ENCODE measurements at places on chromosomes 4 and X.

- DNase-seq = no peak
Observed at GRCh38 chr4:130163701-130164100, 1067.7 kb downstream of the C4orf33 start.

DNA sequence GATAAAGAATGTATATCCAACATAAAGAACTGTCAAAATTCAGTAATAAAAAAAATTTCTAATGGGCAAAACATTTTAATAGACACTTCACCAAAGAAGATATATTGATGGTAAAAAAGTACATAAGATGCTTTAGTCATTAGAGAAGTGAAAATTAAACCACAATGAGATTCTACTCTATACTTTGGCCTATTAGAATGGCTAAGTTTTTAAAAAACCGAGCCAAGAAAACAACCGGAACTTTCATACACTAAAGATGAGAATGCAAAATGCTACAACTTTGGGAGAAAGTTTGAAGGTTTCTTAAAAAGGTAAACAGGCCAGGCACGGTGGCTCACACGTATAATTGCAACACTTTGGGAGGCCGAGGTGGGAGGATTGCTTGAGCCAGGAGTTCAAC lies 20.8 kb downstream of the CNOT6L start:
- no peak for DNase-seq

GRCh38 chr4:150682126-150682525 lies 100.2 kb downstream of the MAB21L2 start:
- no peak for DNase-seq

- DNase-seq = no peak
Observed at GRCh38 chrX:12824944-12825343, 33.7 kb downstream of the PRPS2 start.

GRCh38 chrX:17818726-17819125 lies 42.4 kb downstream of the RAI2 start:
- DNase-seq = no peak

- no peak for DNase-seq
Observed at GRCh38 chr4:93461541-93461940, 367.0 kb upstream of the ATOH1 start.

- peak; percentile 86 for DNase-seq
Observed at GRCh38 chrX:9611436-9612145, 146.7 kb downstream of the TBL1X start.

- DNase-seq = peak; percentile 90
Observed at GRCh38 chr4:6916587-6917460, 7.2 kb downstream of the TBC1D14 start.

DNA sequence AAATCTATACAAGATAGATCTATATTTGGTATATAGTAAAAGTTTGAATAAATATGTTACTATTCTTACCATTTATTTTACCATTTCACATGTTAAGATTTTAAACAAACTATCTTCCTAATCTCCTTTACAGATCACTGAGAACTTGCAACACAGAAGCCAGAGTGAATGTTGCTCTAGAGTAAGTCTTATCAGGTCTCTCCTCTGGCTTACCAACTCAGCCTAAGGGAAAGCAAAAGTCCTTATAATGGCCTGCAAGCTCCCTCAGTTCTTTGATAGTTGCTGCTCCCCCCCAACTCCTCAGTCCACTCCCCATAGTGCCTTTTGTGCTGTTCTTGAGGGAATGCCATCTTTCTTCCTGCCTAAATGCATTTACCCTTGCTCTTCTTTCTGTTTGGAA lies 25.7 kb upstream of the SLC7A11 start:
- DNase-seq = no peak

DNA sequence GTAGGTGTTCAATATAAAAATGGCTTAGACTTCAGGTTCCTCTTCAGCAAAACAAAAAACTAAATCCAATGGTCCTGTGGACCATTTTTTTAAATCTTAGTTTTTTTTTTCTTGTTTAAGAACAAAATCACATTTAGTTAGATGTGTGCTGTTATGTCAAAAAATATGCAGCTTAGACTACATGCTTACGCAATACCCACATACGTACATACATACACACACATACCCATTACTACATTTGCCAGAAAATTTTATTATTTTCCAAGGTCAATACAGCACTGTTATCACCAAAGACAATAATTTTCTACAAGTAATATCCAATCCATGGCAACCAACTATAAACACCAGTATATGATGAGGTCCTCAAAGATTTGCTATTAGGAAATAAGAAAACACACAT lies 144.1 kb downstream of the PDGFC start:
- DNase-seq = no peak

GRCh38 chr4:100581337-100581736 lies 63.5 kb upstream of the EMCN start:
- no peak for DNase-seq

- peak; percentile 10 for DNase-seq
Observed at GRCh38 chr4:25767877-25768725, 94.7 kb downstream of the SEL1L3 start.

DNA sequence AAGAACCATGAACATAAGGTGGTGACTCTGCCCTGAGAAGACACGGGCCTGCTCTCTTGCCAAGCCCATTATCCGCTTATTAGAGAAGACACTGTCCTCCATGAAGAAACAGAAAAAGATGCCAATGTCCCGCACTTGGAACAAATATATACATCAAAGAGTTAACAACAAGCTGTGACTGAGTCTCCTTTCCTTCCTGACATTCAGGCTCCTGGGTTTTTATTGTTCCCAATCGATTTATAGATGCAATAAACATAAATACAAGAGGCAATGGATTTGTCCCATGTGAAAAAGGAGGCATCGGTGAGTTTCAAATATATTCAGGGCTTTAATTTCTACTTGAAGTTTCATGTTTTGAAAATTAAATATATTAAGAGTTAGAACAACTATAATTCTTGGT lies 169.2 kb upstream of the CPEB2 start:
- no peak for DNase-seq

GRCh38 chr4:110970642-110971041 lies 347.8 kb upstream of the PITX2 start:
- no peak for DNase-seq

DNA sequence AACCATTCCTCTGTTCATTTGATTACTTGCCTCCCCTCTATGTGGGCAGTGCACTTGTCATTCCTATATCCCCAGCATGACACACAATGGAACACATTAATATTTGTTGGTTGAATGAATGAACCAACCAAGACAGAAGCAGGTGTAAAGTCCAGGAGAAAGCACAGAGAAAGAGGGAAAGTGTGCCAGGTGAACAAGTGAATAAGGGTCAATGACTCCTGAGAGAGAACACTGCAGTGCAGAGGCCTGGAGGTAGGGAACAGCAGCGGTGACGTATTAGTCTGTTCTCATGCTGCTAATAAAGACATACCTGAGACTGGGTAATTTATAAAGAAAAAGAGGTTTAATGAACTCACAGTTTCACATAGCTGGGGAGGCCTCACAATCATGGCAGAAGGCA lies 53.1 kb downstream of the USP46 start:
- no peak for DNase-seq

- DNase-seq = no peak
Observed at GRCh38 chr4:60953826-60954225, 246.3 kb upstream of the ADGRL3 start.

GRCh38 chr4:2794486-2795299 lies 1.8 kb downstream of the SH3BP2 start:
- DNase-seq = no peak

- DNase-seq = no peak
Observed at GRCh38 chr4:167890226-167890625, 202.1 kb upstream of the ANXA10 start.

DNA sequence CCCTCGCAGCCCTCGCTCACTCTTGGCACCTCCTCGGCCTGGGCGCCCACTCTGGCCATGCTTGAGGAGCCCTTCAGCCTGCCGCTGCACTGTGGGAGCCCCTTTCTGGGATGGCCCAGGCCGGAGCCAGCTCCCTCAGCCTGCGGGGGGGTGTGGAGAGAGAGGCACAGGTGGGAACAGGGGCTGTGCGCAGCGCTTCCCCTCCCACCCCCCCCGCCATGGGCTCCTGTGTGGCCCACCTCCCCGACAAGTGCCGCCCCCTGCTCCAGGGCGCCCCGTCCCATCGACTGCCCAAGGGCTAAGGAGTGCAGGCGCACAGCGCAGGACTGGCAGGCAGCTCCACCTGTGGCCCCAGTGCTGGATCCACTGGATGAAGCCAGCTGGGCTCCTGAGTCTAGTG lies 220.2 kb downstream of the STPG2 start:
- DNase-seq = no peak

DNA sequence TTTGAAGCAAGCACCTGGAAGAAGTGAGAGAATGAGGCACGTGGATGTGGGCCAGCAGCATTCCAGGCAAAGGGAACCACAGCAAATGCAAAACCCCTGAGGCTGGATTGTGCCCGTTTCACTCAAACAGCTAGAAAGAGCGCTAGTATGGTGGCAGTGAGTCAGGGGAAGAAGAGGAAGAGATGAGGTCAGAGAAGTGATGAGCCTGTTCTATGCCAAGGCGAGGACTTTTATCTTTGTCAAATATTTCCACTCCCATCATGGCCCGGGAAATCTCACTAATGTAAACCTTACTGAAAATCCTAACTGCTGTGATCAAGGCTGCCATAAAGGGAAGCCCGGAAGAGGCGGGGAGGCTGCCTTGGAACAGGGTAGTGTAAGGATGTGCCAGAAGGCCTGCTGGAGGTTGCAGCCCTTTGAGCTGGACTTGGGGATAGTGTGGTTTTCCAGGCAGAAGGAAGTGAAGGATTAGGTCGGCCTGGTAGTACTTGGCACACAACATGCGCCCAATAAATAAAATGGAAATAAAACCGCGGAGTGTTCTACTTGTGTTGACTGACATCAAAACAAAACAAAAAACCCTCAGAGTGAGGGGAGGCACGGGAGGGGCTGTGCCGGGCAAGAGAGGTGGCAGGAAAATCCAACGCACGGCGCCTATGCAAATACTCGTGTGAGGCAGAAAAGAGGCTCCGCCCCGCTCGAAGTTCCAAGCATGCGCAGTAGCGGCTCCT lies 1.2 kb upstream of the CDK16 start:
- no peak for DNase-seq

GRCh38 chr4:6465955-6466354 lies 6.5 kb downstream of the PPP2R2C start:
- DNase-seq = no peak

GRCh38 chrX:133922390-133922771 lies 63.0 kb downstream of the GPC3 start:
- DNase-seq = peak; percentile 79

GRCh38 chr4:74109116-74109869 lies 10.3 kb upstream of the CXCL2 start:
- DNase-seq = no peak

GRCh38 chrX:80879143-80879542 lies 69.5 kb upstream of the BRWD3 start:
- peak; percentile 48 for DNase-seq

DNA sequence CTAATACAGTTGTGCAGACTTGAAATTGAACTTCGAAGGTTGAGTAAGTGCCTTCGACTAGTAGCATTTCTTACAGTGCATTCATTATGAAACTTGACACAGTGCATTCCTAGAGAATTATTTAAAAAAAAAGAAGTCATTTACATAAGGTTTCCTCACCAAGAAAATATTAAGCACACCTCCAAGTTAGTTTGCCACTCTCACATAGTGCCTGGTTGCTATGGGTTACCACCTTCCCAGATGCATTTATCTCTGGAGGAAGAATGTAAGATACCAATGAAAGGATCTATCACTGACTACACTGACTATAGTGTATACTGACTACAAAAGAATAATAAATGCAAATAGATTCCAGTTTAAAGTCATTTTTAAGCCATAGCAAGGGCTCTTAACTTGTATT lies 311.9 kb upstream of the RASGEF1B start:
- DNase-seq = no peak

DNA sequence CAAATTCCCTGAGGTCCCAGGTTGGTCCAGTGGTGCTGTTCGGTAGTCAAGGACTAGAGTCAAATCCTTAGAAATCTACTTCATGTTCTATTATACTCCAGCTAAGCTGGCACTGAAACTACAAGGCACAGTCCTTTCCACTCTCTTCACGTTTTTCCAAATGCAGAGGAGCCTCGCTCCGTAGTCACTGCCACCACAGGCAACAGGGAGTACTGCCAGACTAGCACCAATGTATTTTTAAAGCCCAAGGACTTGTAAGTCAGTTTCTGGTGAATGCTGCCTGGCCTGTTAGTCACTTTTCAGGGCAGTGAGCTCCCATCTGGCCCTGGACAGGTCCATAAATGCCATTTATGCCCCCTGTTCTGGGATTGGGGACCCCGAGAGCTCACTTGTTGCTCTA lies 323.5 kb downstream of the FAM47A start:
- DNase-seq = no peak

GRCh38 chr4:150982557-150983233 lies 32.4 kb downstream of the LRBA start:
- DNase-seq = no peak

DNA sequence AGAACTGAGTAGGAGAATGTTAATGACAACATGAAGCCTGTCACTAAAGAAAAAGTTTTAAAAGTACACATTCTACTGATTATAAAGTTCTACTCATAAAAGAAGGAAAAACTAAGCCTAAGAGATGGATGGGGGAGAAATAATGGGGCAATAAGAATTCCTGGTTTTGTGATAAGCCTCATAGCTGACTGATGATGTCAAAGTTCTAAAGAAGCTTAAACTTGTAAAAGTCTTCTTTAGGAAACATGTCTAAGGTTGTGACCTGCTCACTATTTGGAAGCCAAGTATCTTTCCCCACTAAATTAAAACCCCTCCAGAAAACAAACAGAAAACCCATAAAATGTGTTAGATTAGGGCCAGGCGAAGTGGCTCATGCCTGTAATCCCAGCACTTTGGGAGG lies 232.9 kb upstream of the GIMD1 start:
- DNase-seq = no peak

- DNase-seq = no peak
Observed at GRCh38 chr4:183370786-183371185, 48.6 kb upstream of the CLDN24 start.

DNA sequence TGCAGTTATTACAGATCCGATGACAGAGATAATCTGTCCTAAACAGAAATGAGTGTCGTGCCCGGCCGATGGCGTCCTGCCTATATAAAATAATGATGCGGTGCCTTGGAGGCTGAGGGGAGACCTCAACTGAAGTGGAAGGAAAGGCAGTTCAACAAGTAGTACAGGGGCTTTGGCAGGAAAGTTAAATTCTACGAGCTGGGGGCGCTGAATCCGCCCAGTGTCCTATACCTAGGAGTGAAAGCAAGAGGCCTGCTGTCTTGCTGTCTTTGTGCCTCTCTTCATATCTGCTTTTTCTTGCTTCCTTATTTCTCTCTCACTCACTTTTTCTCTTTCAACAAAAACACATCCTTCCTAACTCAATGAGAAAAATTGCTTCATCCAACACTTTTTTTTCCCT lies 82.2 kb upstream of the PRPS2 start:
- no peak for DNase-seq

- peak; percentile 26 for DNase-seq
Observed at GRCh38 chrX:71870208-71871098, 40.2 kb upstream of the NHSL2 start.

DNA sequence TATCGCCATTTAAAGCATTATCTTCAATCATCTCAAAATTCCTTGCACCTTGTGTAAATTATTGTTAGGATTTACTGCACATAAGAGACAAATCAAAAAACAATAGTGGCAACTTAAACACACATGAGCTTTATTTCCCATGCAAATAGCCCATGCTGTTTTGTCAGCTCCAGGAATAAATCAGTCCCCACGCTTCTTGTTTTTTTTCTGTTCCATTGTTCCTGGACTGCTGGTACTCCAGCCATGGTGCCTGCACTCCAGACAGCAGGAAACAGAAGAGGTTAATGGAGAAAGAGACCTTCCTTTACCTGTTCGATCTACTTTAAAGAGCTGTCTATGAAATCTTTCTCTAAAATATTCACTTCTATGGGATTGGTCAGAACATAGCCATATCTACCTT lies 1515.7 kb upstream of the TENM3 start:
- DNase-seq = no peak
